ENCODE measurements at places on chromosomes 5 and 9.

DNA sequence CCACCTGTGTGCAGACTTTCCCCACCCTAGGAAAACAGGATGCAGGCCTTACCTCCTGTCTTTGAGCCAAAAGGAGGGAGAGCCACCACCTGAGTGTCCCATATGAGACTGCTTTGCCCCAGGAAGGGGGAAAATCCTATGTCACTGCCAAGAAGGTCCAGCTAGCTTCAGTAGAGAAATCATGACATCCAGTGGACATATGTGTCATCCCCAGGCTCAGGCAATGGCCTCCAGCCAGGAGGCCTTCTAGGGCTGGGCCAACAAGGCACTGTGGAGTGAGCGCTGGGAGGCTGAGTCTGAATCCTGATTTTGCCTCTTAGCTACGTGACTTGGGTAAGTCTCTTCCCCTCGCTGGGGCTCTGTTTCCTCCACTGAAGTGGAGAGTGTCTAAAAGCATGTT lies 60.2 kb downstream of the SMIM23 start:
- DNase-seq, result no peak

- peak; percentile 75 for DNase-seq
These were observed 203.8 kb downstream of the TSSK1B start for GRCh38 chr5:113230711-113231652.

DNA sequence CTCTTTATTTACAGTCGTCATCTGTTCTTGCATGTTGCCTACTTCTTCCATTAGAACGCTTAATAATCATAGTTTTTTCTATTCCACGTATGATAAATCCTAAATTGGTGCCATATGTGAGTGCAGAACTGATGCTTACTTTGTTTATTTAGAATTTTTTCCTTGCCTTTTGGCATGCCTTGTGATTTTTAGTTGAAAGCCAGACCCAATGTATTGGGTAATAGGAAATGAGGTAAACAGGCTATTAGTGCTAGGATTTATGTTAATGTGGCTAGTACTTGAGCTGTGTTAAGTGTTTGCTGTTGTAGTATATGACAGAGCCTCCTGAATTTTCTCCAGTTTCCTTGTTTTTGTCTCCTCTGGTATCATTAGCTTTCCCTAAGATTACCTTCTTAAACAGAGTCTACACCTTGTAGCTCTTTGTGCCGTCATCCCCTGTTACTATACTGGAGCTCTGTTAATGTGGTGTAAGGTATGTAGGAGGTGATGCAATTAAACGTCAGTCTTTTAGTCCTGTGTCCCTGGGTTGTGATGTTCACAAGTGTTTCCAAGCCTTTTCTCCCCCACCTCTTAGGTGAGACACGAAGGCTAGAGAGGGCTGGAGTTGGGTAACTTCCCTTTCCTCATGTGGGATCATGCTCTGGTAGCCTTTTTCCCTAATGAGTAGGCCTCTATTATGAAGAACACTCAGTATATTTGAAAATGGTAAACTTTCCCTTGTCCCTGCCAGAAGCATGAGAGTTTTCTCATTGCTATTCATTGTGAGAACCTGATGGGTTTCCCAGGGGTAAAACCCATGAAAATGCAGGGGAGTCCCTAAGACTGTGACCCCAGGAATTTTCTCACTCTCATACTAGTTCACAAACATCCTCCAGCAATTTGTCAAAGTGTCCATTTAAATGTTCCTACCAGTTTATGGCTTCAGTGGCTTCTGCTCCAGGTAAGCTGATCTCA lies 21.2 kb downstream of the SPATA31D3 start:
- DNase-seq, result no peak

- DNase-seq, result no peak
These were observed 5.1 kb upstream of the RGMB start for GRCh38 chr5:98768160-98768959.

DNA sequence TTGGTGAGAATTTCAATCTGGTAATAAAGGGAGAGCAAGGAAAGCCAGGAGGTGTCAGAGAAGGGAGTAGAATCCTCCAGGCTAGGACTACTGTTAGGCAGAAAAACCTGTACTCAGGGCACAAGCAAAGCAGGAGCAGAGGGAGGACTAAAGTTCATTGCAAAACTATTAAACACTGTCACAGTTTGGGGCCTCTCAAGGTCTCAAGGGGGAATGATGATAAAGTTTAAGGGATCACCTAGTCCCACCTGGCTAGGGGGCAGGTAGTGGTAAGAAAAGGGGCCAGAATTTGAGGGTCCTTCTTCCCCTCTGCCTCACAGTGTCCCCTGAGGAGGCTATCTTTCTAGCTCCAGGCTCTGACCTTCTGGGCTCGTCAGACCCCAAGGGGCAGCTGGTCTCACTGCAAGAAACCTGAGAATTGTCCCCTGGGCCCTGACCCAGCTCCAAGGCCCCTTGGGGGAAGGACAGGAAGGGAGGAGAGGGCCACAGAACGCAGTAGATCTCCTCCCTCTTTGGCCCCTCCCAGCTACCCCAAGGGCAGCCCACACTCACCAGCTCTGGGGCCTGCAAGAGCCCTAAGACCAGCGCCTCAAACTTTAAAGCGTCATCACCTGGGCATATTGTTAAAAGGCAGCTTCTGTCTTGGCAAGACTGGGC lies 974 bp downstream of the CCDC69 start:
- DNase-seq, result no peak

Measured in mammary epithelial cell (primary cell).